Naive thymus-derived CD8-positive, alpha-beta T cell (primary cell): ENCODE measurements at places on chromosomes 1 and 21. TPM values are rescaled to one million over a fixed set of nuclear protein-coding genes. Genes with fewer than 3 reads are reported as not detected.

The TEX50 gene
- total RNA-seq: not detected

The GLIS1 gene
- total RNA-seq: not detected

- H3K27ac ChIP-seq: no peak overlapping the region
- no peak for DNase-seq
- peaks cover 7% of the 10 kb centered on the region for H3K4me1 ChIP-seq
- H3K27me3 ChIP-seq: peaks cover 41% of the 10 kb centered on the region
- H3K36me3 ChIP-seq: no peaks in the 10 kb centered on the region
These were observed 8.0 kb upstream of the SLC30A2 start for GRCh38 chr1:26053718-26054560.

- no peaks in the 10 kb centered on the region for H3K36me3 ChIP-seq
- H3K4me1 ChIP-seq: no peaks in the 10 kb centered on the region
- no peak overlapping the region for H3K4me3 ChIP-seq
- no peaks in the 10 kb centered on the region for H3K27me3 ChIP-seq
- H3K27ac ChIP-seq: no peak overlapping the region
- DNase-seq: no peak
These were observed 796.3 kb downstream of the LRRIQ3 start for GRCh38 chr1:73401666-73402065.

The PTPRU gene
- total RNA-seq: not detected

DNA sequence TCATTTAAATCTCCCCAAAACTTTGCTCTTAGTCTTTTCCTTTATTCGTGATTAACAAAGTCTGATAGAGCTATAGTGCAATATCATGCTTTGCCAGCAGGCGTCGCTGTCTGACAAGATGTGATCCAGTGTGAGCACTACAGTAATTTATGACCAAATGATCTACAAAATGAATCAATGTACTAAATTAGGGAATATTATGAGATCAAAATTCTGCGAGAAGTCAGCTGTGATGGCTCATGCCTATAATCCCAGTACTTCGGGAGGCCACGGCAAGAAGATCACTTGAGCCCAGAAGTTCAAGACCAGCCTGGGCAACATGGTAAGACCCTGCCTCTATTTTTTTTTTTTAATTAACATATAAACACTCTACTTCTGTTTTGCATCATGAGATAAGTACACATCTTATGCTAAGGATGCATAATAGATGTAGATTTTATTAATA is 3.6 kb upstream of the SPSB1 start:
- H3K27me3 ChIP-seq: no peaks in the 10 kb centered on the region
- peak; percentile 81 for DNase-seq
- peaks cover 5% of the 10 kb centered on the region for H3K36me3 ChIP-seq
- H3K4me3 ChIP-seq: no peak overlapping the region
- H3K27ac ChIP-seq: no peak overlapping the region

DNA sequence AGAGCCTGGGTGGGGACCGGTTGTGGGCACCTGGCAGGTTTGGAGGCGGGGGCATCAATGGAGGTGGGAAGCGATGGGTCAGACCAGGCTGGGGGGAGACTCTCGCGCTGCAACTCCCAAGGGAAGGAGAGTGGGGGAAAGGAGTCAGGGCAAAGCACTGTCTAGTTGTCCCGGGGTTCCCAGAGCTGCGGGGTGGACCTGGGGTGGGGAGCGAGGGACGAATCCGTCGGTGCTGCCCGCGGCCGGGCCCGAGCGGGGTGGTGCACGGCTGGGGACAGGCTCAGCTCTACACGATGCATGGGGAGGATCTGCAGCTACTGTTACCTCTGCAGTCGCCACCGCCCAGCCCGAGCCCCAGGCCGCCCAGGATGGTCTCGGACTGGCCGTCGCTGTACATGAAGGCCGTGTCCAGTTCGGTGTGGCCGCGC is 427 bp downstream of the AKR7A2 start:
- peaks cover 53% of the 10 kb centered on the region for H3K4me1 ChIP-seq
- DNase-seq: no peak
- H3K4me3 ChIP-seq: peak overlapping the region; percentile 91
- peak overlapping the region; percentile 65 for H3K27ac ChIP-seq

The SHE gene
- not detected for total RNA-seq

The CLDN8 gene
- not detected for total RNA-seq

GRCh38 chr1:80818211-80818610 is 982.5 kb upstream of the ADGRL2 start:
- no peaks in the 10 kb centered on the region for H3K27me3 ChIP-seq
- DNase-seq: no peak
- H3K36me3 ChIP-seq: no peaks in the 10 kb centered on the region
- H3K27ac ChIP-seq: no peak overlapping the region

DNA sequence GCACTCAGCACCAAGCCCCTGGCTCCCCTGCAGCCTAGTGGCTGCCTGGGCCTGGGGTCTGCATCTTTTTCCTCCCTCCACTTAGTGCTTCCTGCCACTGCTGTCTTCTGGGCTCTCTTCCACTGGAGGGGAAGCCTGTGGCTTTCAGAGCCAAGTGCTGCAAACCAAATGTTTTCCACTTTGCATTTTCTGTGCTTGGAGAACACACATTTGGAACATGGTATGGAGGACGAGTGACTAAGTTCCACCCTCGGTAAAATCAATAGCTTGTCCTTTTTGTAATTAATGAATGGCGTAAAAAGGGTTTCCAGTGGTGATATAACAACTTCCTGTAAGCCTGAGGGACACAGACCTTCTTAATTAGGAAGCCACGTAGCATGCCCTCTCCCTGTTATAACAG is 10.1 kb upstream of the GPR153 start:
- no peak overlapping the region for H3K27ac ChIP-seq
- H3K36me3 ChIP-seq: no peaks in the 10 kb centered on the region
- no peaks in the 10 kb centered on the region for H3K27me3 ChIP-seq
- H3K4me1 ChIP-seq: no peaks in the 10 kb centered on the region

GRCh38 chr1:109762821-109763645 is 690 bp downstream of the EPS8L3 start:
- no peak overlapping the region for H3K4me3 ChIP-seq
- H3K36me3 ChIP-seq: no peaks in the 10 kb centered on the region
- DNase-seq: no peak
- no peaks in the 10 kb centered on the region for H3K27me3 ChIP-seq
- H3K4me1 ChIP-seq: no peaks in the 10 kb centered on the region
